ENCODE measurements at places on chromosomes 2 and 18.
A peak's percentile ranks its signal among the peaks of the same experiment; 100 is the strongest.

- H3K27me3 ChIP-seq, result no peaks in the 10 kb centered on the region
- H3K4me3 ChIP-seq, result no peak overlapping the region
- no peak for DNase-seq
- H3K36me3 ChIP-seq, result no peaks in the 10 kb centered on the region
- peaks cover 14% of the 10 kb centered on the region for H3K4me1 ChIP-seq
These were observed 187.4 kb downstream of the ARL4C start for GRCh38 chr2:234309431-234309830.

DNA sequence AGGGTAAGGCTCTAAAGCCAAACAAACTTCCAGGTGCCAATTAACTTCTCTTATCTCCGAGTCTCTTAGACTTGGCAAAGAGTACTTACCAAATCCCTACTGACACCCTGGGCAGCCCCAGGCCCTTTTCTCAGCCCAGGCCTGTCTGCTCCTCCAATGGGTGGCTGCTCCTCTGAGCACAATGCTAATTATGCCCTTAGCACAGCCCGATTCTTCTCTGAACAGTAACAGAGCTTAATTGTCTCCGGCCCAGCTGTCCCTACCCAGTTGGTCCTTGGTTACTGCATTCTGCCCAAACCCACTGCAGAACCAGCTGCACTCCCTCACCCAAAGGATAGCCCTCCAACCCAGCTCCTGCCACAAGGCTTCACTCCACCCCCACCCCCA is 110.3 kb downstream of the SMAD7 start:
- no peak overlapping the region for H3K4me3 ChIP-seq
- H3K36me3 ChIP-seq, result no peaks in the 10 kb centered on the region
- H3K27ac ChIP-seq, result peak overlapping the region; percentile 4
- peaks cover 88% of the 10 kb centered on the region for H3K4me1 ChIP-seq
- H3K27me3 ChIP-seq, result no peaks in the 10 kb centered on the region
- DNase-seq, result no peak

GRCh38 chr18:55321265-55322177 is 266.5 kb downstream of the TCF4 start:
- H3K4me3 ChIP-seq, result no peak overlapping the region
- H3K4me1 ChIP-seq, result no peaks in the 10 kb centered on the region

- no peaks in the 10 kb centered on the region for H3K27me3 ChIP-seq
- H3K4me3 ChIP-seq, result no peak overlapping the region
- DNase-seq, result no peak
These were observed 92.9 kb downstream of the SH3BP4 start for GRCh38 chr2:235044501-235045271.

DNA sequence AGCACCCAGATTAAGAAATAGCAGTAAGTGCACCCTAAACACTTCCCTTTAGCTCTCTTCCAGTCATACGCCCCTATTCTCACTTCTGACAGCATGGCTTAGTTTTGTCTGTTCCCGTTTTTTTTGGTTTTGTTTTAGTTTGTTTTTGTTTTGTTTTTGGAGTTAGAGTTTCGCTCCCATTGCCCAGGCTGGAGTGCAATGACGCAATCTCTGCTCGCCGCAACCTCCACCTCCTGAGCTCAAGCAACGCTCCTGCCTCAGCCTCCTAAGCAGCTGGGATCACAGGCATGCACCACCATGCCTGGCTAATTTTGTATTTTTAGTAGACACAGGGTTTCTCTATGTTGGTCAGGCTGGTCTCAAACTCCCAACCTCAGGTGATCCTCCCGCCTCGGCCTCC is 2067.7 kb downstream of the SUCLG1 start:
- H3K27ac ChIP-seq, result no peak overlapping the region
- no peak overlapping the region for H3K4me3 ChIP-seq
- H3K27me3 ChIP-seq, result no peaks in the 10 kb centered on the region
- H3K36me3 ChIP-seq, result no peaks in the 10 kb centered on the region
- no peaks in the 10 kb centered on the region for H3K4me1 ChIP-seq
- DNase-seq, result no peak

GRCh38 chr2:25240636-25241035 is 72.3 kb upstream of the POMC start:
- H3K27me3 ChIP-seq, result no peaks in the 10 kb centered on the region
- no peak overlapping the region for H3K4me3 ChIP-seq
- no peak overlapping the region for H3K27ac ChIP-seq

GRCh38 chr18:79242246-79242645 is 153.5 kb upstream of the NFATC1 start:
- H3K36me3 ChIP-seq, result no peaks in the 10 kb centered on the region
- no peaks in the 10 kb centered on the region for H3K27me3 ChIP-seq
- H3K4me3 ChIP-seq, result no peak overlapping the region
- no peak for DNase-seq
- H3K4me1 ChIP-seq, result no peaks in the 10 kb centered on the region

- H3K4me3 ChIP-seq, result no peak overlapping the region
- no peak for DNase-seq
- no peaks in the 10 kb centered on the region for H3K27me3 ChIP-seq
- H3K36me3 ChIP-seq, result peaks cover 9% of the 10 kb centered on the region
- no peak overlapping the region for H3K27ac ChIP-seq
- no peaks in the 10 kb centered on the region for H3K4me1 ChIP-seq
These were observed 31.2 kb upstream of the METAP1D start for GRCh38 chr2:171968509-171968908.

DNA sequence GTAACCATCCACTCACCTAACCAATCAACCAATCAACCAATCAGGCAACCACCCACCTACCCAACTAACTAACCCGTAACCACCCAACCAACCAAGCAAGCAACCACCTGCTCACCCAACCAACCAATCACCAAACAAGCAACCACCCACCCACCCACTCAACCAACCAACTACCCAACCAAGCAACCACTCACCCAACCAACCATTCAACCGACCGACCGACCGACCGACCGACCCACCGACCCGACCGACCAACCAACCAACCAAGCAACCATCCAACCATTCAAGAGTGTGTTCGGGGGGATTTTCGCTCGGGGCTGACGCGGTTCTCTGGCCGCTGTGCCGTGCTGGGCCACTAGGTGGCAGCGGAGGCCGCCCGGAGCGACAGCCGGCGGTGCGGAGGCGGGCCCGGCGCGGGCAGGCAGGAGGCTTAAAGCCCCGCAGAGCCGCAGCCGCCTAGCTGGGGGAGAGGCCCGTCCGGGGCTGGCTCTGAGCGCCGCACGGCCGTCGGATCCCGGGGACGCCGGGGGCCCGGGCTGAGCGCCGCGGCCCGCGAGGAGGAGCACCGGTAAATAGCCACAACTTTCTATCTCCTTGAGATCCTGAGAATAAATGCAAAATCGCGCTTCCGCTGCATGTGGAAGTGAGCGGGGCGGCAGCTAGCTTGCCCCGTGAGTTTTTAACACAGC is at the start of gene MC5R:
TSS of gene MC5R (plus strand) at position 443 of the 689 bp plus-strand sequence. CDS start 1,617 bp downstream, outside the sequence.
- peak; percentile 45 for DNase-seq
- no peaks in the 10 kb centered on the region for H3K27me3 ChIP-seq
- peak within 1 kb of the TSS; percentile 37 for H3K4me3 ChIP-seq
- no peak within 1 kb of the TSS for H3K27ac ChIP-seq

DNA sequence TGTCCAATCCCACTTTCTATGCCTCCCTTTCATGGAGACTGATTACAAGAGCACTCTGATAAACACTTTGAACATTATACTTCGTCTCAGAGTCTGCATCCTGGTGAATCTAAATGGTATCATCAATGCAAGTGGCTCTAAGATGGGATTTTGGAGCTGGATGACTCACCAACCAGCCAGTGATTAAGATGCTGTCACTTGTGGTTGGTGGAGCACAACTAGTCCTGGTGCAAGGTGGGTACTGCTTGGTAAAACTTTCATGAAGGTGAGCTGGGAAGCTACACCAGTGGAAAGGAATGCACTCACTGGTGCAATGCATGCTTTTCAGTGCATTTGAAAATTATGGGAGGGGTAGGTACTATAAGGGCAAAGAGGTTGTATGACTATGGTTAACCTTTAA is 137.7 kb upstream of the TRIB2 start:
- no peaks in the 10 kb centered on the region for H3K4me1 ChIP-seq
- H3K27me3 ChIP-seq, result no peaks in the 10 kb centered on the region
- DNase-seq, result no peak

- H3K4me1 ChIP-seq, result no peaks in the 10 kb centered on the region
- no peaks in the 10 kb centered on the region for H3K36me3 ChIP-seq
- no peak overlapping the region for H3K4me3 ChIP-seq
- no peak overlapping the region for H3K27ac ChIP-seq
- no peak for DNase-seq
These were observed 222.7 kb upstream of the ITGA4 start for GRCh38 chr2:181234487-181234891.

- no peaks in the 10 kb centered on the region for H3K36me3 ChIP-seq
- H3K27me3 ChIP-seq, result no peaks in the 10 kb centered on the region
- no peaks in the 10 kb centered on the region for H3K4me1 ChIP-seq
- DNase-seq, result no peak
- no peak overlapping the region for H3K27ac ChIP-seq
These were observed 4.4 kb downstream of the C2orf92 start for GRCh38 chr2:97673915-97674283.

- no peaks in the 10 kb centered on the region for H3K36me3 ChIP-seq
- H3K27me3 ChIP-seq, result no peaks in the 10 kb centered on the region
- no peak for DNase-seq
- H3K27ac ChIP-seq, result no peak overlapping the region
These were observed 1181.6 kb upstream of the CELF4 start for GRCh38 chr18:38747153-38747552.

DNA sequence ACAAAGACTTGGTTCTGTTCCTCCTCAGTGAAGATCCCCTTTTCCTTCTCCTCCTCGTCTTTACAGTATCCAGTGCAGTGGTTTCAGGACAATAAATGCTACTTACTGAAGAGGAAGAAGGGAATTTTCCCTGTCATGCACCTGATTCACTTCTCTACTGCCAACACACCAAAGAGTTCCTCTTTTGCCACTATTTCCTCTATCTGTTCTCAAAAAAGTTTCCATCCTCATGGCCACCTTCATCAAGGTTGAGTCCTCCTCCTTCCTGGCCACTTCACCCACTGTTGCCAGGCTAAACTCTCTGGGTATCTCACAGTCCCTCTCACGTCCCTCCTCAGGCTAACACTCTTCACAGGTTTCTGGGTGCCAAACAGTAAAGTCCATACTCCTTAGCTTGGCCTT is 41.7 kb downstream of the PLEKHM3 start:
- H3K36me3 ChIP-seq, result no peaks in the 10 kb centered on the region
- H3K27me3 ChIP-seq, result no peaks in the 10 kb centered on the region
- no peak overlapping the region for H3K4me3 ChIP-seq
- H3K27ac ChIP-seq, result no peak overlapping the region

DNA sequence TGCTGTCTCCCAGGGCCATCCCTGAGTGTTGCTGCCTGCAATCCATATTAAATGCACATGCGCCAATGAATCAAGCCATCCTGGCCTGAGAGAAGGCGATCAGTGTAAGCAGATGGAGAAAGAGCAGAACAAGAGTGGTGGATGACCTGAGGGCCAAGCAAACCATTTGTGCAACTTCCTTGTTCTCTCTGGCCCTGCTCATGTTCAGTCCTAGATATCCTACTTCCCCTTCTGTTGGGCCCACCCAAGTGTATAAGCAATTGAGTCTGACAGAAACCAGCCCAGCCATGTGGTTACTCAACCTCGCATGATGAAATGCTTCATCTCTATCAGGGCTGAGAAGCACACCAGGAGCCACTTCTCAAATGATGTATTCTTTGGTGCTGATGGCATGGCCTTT is 383.1 kb upstream of the ID2 start:
- peaks cover 28% of the 10 kb centered on the region for H3K4me1 ChIP-seq
- no peaks in the 10 kb centered on the region for H3K36me3 ChIP-seq
- no peak overlapping the region for H3K27ac ChIP-seq
- no peak for DNase-seq

DNA sequence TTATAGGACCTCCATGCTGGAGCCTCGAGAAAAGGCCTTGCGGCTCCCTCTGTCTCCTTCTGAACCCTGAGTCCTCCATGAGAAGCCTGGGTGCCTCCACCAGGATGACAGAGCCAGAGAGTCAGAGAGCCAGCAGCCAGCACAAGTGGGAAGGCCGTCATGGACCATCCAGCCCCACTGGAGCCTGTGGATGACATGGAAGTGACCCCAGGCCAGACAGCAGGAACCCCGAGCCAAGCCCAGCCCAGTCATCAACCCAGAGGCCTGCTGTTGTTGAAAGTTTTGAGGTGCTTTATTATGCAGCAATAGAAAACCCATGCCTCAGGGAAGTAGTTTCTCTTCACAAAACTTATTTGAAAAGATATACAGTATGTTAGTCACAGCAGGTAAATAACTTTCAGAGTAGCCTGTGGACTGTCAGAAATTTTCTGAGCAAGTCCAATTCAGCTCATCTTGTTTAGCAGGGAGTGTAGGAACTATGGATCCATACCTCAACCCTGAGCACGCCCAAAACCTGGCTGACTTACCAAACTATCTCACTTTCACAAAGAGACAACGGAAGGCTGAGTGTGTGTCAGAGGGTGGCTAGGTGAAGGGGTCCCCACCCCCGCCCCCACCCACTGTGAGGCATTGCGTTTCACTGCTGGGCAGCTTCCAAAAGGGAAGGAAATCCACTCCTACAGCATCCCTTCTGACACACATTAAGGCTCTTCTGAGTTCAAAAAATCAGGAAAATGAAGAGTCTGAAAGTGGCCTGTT is 79.9 kb upstream of the NDUFV2 start:
- H3K4me3 ChIP-seq, result no peak overlapping the region
- peaks cover 1% of the 10 kb centered on the region for H3K4me1 ChIP-seq
- no peak overlapping the region for H3K27ac ChIP-seq
- DNase-seq, result no peak
- H3K36me3 ChIP-seq, result no peaks in the 10 kb centered on the region

DNA sequence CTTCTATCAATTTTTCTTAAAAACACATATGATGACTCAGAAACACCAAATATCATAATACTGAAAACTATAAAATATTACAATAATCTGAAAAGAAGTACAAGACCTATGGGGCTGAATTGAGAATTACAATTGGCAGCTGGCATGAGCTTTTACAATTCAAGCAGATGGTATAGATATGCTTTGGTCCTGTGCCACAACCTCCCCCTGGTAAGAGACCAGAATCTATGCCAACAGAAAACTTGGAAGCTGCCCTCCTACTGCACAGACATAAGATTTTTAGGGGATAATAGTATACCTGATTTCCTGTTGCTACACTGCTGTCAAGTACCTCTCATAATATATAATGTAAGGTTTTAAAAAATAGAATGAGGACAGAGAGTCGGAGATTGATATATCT is 46.8 kb upstream of the CDH7 start:
- H3K36me3 ChIP-seq, result no peaks in the 10 kb centered on the region
- H3K27me3 ChIP-seq, result no peaks in the 10 kb centered on the region
- H3K4me1 ChIP-seq, result no peaks in the 10 kb centered on the region
- DNase-seq, result no peak

DNA sequence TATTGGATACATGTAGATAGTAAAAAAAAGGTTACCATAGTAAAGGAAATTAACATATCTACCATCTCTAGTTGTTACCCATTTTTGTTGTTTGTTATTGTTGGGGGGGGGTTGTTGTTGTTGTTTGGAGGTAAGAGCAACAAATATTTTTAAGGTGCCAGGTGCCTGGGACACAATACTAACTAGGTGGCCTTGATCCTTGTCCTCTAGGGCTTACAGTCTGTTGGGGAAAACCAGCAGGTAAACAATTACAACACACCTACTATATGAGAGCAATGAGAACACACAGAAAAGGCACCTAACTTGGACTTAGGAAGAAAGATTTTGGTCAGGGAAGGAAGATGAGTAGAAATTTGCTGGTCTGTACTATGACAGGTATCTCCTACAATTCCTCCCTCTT is 46.3 kb downstream of the SCN9A start:
- DNase-seq, result no peak
- no peaks in the 10 kb centered on the region for H3K36me3 ChIP-seq
- no peaks in the 10 kb centered on the region for H3K4me1 ChIP-seq
- no peak overlapping the region for H3K4me3 ChIP-seq
- H3K27ac ChIP-seq, result no peak overlapping the region

All from effector memory CD4-positive, alpha-beta T cell (primary cell).